Motor neuron (in vitro differentiated cells): ENCODE measurements at places on chromosomes 7 and 10.

- no peak for ATAC-seq
These were observed 26.8 kb downstream of the FRMPD2 start for GRCh38 chr10:48247680-48248079.

GRCh38 chr10:97243836-97244235, 48.6 kb downstream of the ARHGAP19 start:
- ATAC-seq = no peak

DNA sequence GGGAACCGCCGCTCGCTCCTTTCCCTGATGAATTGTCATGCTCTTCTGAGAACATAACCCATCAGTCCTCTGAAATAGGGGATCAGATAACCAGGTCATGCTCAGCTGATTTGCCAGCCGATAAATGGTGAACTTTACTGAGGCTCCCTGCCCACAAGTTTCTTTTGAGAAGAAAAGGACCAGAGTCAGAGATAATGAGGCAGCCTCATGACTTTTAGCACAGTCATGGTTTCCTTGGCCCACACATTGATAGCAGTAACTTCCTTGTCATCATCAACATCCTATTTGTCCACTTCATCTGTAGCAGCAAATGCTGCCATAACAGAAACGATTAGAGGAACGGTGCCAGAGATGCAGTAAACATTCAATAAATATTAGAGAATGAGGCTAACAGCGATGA, 509.0 kb downstream of the GATA3 start:
- ATAC-seq = no peak

GRCh38 chr10:74121368-74121767, 29.3 kb downstream of the AP3M1 start:
- ATAC-seq = no peak

DNA sequence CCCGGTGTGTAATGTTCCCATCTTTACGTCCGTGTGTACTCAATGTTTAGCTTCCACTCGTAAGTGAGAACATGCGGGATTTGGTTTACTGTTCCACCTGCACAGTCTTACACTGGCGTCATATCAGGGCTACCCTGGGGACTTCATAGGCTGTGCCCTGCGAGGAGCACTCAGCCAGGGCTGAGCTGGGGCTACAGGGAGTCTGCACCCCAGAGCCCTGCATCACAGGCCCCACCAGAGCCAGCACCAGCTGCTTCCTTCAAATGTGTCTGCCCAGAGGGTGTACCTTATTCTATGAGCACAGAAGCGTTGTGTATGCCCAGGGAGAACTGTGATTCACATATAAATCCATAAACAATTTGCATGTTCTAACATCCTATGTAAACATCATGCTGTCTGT, 277.1 kb downstream of the TCERG1L start:
- ATAC-seq = no peak
